ENCODE measurements at places on chromosomes 16 and 17.

GRCh38 chr17:35368081-35368830, 5.2 kb downstream of the SLFN11 start:
- no peak for DNase-seq

DNA sequence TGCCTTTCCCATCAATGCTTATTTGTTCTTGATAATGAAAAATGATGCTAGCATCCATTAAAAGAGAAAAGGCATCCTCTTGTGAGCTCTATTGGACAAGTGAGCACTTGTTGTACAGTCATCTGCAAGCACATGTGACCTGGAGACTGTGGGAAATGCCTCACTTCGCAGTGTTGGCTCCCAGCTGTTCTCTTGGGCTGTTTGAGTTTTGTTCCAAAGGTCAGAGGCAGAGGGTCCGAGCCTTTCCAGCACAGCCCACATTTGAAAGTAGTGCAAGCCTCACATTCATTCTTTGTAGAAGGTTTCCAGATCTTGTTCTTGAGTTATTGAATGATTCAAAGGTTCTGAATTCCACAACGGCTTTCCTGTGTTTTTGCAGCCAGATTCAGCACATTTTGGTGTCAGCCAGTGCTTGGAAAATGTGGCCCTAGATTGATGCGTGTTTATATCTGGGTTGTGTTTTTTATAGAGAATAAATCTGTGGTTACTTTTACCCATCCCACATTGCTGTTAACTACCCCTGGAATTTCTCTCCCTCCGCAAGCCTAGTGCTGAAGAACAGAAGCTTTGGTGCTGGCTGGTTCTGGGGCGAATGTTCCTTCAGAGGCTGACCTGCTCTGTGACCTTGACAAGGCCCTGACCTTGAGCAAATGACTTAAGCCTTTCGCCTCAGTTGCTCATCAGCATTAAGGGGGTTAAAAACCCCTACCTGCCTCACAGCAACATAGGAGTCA, 49.8 kb downstream of the CDH1 start:
- DNase-seq = no peak

DNA sequence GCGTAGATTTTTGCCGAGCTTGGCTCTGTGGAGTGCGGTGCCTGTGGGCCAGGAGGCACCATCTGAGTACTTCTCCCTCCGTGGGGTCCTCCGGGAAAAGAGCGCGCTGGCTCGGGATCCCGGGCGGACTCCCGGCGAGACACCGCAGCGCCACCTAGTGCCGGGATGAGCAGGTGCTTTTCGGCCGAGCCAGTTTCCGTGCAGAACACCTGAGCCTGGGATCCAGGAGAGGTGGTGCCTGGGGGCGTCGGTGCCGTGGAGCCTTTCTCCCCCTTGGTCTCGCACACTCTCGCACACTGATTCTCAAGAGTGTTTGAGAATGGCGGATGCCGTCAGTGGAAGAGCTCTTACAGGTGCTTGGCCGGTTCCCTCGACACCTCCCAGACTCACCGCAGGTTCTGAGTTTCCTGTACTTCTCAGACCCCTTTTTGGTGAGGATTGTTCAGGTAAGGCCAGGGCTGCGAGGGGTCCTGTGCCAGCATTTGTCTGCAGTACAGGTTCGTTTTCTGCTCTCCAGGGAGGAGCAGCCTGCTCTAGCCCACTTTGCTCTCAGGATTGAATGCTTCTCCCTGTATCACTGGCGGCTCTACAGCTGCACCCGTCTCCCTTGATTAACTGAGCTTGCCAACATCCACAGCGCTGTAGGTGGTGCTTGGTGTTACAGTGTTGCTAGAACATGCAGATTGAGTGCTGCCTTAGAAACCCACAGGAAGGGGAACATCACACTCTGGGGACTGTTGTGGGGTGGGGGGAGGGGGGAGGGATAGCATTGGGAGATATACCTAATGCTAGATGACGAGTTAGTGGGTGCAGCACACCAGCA, 23.3 kb downstream of the TBCD start:
- peak; percentile 39 for DNase-seq

DNA sequence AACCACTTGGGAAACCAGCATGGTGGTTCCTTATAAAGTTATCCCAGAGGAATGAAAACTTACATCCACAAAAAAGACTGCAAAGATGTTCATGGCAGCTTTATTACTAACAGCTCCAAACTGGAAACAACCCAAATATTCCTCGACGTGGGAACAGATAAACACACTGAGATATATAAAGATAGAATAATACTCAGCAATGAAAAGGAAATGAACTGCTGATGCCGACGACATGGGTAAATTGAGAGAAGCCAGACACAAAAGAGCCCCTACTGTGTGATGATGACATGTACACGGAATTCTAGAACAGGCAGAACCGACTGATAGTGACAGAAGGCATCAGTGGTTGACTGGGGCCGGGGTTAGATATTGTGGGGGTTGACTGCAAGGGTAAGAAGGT, 9.7 kb downstream of the PRCD start:
- no peak for DNase-seq

DNA sequence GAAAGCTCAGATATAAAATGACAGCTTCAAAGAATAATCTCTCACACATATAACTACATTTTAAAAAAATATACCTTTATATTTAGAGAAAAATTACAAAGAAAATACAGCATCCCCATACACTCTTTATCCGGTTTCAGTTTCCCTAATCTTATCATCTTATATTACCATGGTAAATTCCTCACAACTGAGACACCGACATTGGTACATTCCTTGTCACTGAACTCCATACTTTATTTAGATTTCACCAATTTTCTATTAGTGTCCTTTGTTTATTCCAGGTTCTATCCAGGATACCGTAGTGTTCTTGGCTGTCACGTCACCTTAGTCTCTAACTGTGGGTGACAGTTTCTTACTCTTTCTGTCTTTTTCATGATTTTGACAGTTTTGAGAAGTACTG, 22.0 kb upstream of the ABCA10 start:
- no peak for DNase-seq

DNA sequence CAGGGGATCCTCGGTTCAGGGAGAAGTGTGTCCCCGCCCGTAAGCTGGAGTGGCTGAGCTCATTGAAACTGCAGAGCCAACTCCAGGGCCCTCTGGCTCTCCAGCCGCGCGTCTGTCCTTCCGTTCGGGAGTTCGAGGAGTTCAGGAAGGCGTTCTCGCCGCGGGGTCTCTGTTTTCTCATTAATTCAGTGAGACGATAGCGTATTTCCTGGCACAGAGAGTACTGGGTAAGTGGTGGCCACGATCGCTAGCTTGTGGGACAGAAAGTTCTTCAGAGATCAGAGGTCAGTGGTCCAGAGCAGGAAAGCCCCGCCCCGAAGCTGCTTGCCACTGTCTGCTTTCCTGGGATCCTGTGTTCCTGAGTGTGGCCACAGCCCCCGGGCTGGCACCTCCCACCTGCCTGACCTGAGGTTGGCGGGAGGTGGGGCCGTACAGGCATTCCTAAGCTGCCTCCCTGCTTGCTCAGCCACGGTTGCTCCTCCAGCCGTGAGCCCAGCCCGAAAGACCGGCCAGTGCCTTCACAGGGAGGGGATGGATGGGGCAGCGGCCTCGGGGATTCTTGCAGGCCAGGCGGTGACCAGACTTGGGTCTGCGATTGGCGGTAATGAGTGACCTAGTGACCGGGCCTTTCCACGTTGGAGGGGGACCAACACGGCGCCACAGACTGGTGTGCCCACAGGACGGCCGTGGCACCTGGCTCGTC, 8.9 kb downstream of the BAIAP2 start:
- DNase-seq = no peak

All from effector CD8-positive, alpha-beta T cell (primary cell).